Mucosa of gallbladder (tissue), 1 donor: ENCODE measurements at places on chromosomes 7 and 10. TPM values are rescaled to one million over a fixed set of nuclear protein-coding genes. Genes with fewer than 3 reads are reported as not detected.

DNA sequence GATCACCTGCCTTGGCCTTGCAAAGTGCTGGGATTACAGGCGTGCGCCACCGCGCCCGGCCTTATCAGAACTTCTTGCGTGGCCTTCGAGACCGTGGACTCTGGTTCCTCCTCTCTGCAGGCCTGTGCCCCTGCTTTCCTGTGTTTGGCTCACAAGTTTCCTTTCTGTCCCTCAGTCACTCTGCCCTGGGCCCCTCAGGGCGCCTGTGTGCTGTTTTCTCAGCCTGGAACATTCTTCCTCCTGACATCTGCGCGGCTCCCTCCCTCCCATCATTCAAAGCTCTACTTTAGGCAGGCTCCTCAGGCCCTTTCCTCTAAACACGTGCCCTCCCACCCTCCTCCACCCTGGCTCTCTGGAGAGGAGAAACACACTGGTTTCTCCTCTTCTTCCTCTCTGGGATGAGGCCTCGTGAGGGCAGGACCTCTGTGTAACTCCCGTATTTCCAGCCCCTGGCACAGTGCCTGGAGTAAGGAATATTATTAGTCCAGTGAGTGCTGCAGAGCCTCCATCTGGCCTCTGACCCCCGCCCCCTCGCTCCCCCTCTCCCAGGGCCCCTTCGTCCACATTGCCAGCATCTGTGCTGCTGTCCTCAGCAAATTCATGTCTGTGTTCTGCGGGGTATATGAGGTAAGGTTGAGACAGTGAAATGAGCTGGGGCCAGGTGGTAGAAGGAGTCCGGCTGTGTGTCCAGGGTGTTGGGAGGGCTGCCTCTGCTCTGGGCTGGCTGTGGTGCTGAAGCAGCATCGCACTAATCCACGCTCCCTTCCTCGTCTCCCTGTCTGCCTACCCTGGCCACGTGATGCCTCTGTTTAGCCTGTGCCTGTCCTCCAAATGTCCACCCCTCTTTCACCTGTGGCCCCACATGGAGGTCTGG is 7.1 kb downstream of the CLCN1 start:
- DNase-seq = no peak

The RET gene
- 1.6 TPM for total RNA-seq

GRCh38 chr10:118357841-118358240 is 15.7 kb upstream of the FAM204A start:
- no peak for DNase-seq

- DNase-seq = no peak
Observed at GRCh38 chr10:20202337-20202736, 386.1 kb downstream of the PLXDC2 start.
